ENCODE measurements at places on chromosomes 6 and 20. TPM values are rescaled to one million over a fixed set of nuclear protein-coding genes. Genes with fewer than 3 reads are reported as not detected.

The DZANK1 gene
- total RNA-seq: 1.9 TPM

The KIF25 gene
- total RNA-seq: not detected

The AGER gene
- total RNA-seq: 7.3 TPM

The KCNS1 gene
- total RNA-seq: not detected

The SPINT4 gene
- not detected for total RNA-seq

The C6orf62 gene
- total RNA-seq: 63.9 TPM

The LPIN3 gene
- 17.6 TPM for total RNA-seq

The PPP1R16B gene
- total RNA-seq: 11.7 TPM

The BPIFB2 gene
- total RNA-seq: not detected

DNA sequence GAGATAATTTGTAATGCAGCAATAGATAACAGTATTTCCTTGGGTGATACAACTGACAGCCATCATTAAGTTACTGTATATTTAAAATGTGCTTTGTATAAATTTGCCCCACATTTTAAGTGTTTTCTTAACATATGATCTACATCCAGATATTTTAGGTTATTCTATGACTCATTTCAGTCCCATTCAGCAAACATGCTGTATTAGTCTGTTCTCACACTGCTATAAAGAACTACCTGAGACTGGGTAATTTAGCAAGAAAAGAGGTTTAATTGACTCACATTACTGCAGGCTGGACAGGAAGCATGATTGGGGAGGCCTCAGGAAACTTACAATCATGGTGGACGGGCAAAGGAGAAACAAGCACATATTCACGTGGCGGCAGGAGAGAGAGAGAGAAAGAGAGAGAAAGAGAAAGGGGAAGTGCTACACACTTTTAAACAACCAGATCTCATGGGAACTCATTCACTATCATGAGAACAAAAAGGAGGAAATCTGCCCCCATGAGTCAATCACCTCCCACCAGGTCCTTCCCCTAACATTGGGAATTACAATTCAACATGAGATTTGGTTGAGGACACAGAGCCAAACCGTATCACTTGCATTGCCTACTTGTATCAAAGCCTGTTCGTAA, 9.6 kb upstream of the CHD6 start:
- no peak for DNase-seq

DNA sequence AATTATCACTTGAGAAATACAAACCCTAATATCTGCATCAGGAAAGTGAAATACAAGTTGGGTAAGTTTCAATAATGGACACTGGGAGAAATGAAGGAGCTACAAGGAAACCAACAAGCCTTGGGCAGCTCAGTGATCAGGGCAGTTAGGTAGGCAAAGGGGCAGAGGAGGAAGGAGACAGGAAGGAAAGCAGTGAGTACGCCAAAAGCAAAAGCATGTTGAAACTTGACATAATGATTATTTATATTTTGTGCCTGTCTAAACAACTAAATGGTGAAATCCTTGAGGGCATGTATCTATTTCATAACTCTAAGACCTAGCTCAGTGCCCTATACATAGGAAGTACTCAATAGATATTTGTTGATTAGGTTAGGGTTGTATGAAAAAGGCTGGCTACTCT, 23.3 kb downstream of the PXT1 start:
- DNase-seq: no peak

DNA sequence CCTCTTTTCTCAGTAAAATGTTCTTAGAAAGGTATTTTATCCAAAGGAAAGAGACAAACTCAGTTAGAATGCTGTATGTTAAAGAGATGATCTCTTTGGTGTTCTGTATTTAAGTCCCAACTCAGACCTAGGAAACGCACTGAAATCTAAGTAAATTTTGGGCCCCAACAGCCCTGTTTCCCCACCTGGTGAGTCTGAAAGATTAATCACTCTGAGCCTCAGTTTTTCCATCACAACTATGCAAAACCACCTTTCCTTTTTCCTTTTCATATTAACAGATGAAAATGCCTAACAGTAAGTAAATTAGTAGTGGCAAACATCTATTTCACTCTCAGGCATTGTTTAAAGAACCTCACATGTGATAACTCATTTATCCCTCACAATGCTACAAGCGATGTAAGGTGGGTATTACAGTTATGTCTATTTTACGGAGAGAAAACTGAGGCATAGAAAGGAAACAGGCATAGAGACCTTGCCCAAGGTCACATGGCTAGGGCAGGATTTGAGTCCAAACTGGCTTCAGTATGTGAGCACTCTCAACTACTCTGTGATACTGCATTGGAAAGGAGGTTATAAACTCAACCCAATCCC, 36.0 kb upstream of the FAM83C start:
- DNase-seq: no peak

DNA sequence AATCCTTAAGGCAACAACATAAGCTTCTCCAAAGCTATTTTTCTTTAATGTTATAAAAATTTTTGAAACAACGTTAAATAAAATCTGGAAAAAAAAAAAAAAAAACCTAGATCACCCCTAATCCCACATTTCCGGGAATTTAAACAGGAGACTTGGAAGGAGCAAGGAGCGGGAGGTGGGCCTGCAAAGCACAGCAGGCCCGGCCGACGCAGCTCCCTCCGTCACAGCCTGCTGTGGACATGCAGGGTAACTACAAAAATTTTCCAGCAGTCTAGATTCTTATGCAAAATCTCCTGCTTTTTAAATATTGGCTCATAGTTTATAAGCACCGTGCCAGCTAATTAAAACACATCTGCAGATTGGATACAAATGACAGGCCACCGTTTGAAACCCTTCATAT, 23.5 kb downstream of the FOXF2 start:
- no peak for DNase-seq

DNA sequence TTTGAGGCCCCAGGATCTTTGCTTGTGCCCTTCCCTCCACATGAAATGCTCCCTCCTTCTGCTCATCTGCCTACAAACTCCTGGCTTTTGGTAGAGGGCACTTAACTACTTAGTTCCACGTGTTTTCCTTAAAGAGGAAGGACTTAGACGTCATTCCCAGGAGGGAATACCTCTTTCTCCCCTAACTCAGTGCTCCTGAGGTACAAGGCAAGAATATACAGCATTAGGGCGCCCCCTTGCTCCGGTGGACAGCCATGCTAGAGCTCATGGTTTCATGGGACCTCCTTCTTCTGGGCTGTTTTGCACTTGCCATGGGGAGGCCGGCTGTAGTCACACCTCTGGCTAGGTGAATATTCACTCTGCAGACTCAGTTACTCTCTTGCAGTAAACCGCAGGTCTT, 93.8 kb upstream of the LY86 start:
- DNase-seq: peak; percentile 84

GRCh38 chr20:47141350-47141921, 215.1 kb downstream of the ZMYND8 start:
- DNase-seq: no peak

DNA sequence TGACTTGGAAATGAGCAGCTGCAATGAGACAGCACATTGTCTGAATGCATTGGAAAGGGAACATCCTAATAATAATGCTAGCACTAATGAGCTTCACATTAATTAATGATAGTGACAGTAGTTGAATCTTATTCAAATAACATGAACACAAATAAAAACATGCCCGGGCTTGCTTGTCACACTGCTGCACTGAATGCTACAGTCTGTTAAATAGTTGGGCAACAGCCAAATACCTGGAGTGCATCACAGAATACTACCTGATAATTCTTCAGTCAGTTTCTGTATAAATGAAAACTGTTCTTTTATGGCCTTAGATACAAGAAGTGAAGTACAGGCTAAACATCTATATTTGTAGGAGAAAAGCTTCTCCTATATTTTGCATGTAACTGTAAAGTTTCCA, 458.7 kb downstream of the RNF144B start:
- no peak for DNase-seq

GRCh38 chr20:57190536-57191264, 75.7 kb downstream of the BMP7 start:
- DNase-seq: no peak

GRCh38 chr6:151172751-151173150, 67.0 kb upstream of the AKAP12 start:
- DNase-seq: no peak

DNA sequence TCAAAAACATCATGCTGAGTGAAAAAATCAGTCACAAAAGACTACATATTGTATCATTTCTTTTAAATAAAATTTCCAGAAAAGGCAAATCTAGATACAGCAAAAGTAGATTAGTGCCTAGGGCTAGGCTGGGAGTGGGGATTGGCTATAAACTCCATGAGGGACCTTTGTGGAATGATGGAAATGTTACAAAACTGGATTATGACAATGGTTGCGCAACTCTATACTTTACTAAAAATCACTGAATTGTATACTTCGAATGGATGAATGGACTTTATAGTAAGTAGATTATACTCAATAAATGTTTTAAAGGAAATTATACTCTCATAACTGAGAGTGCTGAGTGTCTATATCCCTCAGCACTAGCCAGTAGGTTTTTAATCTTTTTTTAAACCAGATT, 4.3 kb downstream of the HMGN3 start:
- no peak for DNase-seq

DNA sequence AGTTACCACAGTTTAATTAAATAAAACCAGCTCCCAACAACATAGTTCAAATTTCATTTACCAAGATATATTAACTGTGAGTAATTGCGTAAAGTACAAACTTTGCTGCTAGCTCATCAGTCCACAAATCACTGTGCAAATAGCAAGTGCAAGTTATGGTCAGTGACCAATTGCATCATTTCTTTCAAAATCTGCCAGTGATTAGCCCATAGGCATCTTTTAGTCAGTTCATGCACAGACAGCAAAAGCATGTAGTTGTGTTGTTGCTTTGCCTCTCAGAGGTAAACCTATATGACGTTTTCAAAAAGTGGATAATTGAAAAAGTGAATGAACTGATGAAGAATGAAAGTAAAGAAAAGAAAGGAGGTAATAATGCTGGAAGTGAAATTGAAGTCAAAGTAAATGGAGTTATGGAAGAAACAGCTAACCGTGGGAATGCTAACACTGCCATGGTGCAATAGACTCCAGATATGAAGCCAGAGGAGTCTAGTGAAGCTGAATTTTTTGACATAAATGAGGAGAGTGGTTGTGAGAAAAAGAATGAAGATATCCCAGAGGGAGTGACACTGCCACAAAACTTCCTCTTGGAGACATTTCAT, 36.5 kb downstream of the ENPP1 start:
- DNase-seq: no peak

GRCh38 chr20:15406072-15406471, 1068.7 kb upstream of the FLRT3 start:
- DNase-seq: no peak

DNA sequence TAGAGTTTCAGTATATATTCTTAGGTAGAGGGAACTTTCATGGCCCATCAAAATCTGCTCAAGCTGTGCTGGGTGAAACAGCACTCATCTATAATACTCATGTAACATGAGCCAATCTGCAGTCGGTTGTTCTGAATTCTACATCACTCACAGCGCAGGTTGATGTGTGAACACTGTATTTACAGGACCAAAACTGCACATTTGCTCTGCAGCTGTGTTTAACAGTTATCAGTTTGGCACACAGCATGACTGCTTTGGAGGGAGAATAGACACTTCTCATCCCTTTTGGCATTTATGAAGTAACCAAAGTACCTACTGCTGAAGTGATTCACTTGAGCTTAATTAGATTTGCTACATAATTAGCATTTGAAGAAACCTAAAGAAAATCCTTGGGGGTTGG, 225.1 kb downstream of the BCKDHB start:
- DNase-seq: no peak

DNA sequence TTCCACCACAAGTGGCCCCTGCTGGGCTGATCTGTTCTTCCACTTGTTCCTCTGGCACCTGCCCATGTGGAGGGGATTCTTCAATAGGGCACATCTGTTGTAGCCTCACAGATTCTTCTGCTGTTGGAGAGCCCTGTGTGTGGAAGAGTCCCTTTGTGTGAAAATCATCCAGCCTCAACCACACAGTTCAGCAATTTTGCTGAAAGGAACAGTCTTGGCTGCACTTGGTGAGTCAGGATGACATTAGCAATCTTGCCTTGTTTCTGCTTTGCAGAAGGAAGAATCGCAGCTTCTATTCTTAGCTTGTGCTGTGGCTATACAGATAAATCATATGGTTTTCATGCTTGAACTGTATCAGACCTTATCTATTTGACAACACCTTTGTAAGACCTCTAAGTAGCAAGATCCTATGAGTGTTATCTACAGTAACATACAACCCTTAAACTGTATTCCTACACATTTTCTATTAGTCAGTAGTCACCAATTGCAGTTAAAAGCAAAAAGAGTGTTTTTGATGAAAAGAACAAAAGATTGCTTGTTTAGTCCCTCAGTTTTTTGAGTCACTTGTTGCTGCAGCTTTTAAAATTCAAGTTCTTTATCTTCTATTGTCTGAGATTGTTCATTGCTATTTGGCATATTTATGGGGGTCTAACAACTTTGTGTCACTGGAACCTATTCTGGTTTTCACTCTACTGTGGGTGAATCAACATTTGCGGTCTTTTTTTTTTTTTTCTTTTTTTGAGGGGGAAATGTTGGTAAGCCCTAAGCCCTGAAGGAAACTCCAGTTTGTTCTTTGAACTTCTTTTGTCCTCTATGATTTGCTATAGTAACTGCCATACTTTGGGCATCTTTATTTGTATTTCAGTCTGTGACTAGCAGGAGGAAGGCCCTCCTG, 231.6 kb downstream of the TFAP2B start:
- DNase-seq: no peak

GRCh38 chr6:52544602-52545405, 32.1 kb downstream of the TRAM2 start:
- no peak for DNase-seq

- DNase-seq: no peak
These were observed 75.1 kb upstream of the MC3R start for GRCh38 chr20:56173438-56173837.

GRCh38 chr20:49768204-49769047, 44.2 kb upstream of the SLC9A8 start:
- no peak for DNase-seq

DNA sequence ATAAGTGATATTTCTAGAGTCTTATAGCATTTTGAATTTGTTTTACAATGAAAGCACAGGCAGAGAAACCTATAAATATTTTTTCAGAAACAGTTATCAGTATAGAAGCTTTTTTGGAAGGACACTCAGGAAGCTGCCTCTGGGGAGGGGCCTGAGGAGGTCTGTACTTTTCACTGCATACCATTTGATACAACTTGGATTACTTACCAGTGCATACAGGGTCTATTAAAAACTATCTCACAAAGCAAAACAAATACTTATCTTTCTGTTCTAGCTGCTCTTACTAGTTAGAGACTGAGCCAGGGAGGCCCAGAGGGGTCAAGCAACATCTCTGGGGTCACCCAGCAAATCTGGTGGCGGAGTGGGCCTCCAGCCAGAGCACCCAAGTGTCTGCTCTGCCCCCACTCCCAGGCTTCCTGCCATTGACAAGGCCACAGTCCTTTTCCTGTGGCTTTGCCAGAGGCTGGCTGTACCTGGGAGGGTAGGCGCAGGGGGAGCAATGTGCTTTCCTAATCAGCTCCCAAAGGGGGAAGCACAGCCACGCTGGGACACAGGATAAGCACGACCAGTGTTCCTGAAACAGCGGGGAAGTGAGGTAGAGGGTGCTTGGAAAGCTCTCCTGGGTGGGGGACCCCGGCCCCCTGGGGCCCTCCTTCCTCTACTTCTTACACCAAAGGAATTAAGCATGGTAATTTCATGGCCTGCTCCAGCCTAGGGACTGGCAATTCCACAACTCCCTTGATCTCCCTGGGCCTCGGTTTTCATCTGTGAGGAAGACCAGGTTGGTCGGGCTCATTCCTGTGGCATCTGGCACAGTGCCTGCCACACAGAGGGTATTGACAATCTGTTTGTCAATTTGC, 7.8 kb downstream of the TCF15 start:
- peak; percentile 59 for DNase-seq
